ENCODE measurements at places on chromosomes 7 and 10. TPM values are rescaled to one million over a fixed set of nuclear protein-coding genes. Genes with fewer than 3 reads are reported as not detected.

DNA sequence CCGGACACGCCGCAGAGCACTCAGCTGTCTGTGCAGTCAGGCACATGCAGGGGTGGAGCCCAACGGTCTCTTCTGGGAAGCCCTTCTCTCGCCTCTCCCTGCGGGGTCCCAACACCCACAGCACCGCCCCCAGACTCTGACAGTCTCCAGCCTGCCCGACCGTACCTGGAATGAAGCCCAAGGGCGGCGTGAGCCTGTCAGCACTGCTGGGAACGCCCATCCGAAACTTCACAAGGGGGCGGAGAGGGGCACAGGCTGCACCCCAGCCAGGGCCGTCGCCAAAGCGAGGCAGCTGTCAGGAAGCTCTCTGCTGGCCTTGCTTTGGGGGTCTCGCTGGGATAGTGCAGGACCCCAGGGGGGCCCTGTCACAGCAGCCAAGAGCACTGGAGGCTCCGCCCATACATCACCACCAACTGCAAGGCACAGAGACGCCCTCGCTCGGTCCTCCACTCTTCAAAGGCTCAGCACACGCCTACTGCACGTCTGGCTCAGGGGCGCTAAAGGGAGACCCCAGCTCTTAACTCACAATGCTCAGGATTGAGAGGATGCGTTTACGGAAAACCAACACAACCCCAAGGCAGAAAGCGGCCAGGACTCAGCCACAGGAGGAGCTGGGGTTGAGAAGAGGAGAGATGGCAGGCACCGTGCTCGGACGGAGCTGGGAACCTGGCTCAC, 30.9 kb downstream of the MAD1L1 start:
- peaks cover 38% of the 10 kb centered on the region for H3K36me3 ChIP-seq
- H3K4me3 ChIP-seq = no peak overlapping the region
- no peaks in the 10 kb centered on the region for H3K4me1 ChIP-seq
- no peak overlapping the region for H3K27ac ChIP-seq

- no peak overlapping the region for H3K4me3 ChIP-seq
- H3K36me3 ChIP-seq = no peaks in the 10 kb centered on the region
- no peaks in the 10 kb centered on the region for H3K27me3 ChIP-seq
- no peaks in the 10 kb centered on the region for H3K4me1 ChIP-seq
- DNase-seq = no peak
Measured at GRCh38 chr7:131921016-131921415, 364.6 kb upstream of the PODXL start.

DNA sequence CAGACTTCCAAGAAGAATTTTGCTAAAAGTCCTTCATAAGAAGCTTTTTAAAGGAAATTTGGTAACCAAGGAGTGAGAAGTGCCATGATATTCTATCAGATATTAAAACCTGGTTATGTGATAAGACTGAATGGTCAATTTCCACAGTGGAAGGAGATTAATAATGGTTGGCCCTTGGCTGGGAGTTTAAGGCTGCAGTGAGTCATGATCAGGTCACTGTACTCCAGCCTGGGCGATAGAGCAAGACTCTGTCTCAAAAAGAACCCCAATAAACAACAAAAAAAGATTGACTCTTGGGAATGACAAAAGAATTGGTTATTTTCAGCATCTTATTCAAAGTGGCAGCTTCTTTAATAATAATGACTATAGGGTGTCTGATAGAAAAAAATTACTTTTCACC, 37.2 kb downstream of the EXOC4 start:
- no peak for DNase-seq
- H3K27ac ChIP-seq = no peak overlapping the region
- no peak overlapping the region for H3K4me3 ChIP-seq
- peaks cover 19% of the 10 kb centered on the region for H3K36me3 ChIP-seq
- no peaks in the 10 kb centered on the region for H3K4me1 ChIP-seq

DNA sequence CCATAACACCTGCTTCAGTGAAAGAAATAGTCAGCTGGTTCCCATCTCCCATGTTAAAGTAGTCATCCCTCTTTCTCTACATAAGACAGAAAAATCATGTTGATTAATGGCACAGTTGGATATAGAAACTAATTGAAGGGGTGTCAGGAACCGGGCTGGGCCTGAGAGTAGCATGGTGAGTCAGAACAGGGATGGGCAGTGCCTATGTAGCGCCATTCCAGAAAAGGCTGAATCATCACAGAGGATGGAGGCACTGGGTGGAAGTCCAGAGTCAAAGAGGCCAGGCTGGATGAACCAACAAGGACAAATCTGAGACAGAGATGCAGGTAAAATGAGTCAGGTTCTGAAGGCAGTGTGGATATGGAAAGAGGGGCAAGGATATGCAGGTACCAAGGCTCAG, 201.2 kb downstream of the LHFPL3 start:
- H3K4me1 ChIP-seq = no peaks in the 10 kb centered on the region
- no peak overlapping the region for H3K27ac ChIP-seq
- DNase-seq = no peak
- no peaks in the 10 kb centered on the region for H3K27me3 ChIP-seq
- H3K4me3 ChIP-seq = no peak overlapping the region
- no peaks in the 10 kb centered on the region for H3K36me3 ChIP-seq

DNA sequence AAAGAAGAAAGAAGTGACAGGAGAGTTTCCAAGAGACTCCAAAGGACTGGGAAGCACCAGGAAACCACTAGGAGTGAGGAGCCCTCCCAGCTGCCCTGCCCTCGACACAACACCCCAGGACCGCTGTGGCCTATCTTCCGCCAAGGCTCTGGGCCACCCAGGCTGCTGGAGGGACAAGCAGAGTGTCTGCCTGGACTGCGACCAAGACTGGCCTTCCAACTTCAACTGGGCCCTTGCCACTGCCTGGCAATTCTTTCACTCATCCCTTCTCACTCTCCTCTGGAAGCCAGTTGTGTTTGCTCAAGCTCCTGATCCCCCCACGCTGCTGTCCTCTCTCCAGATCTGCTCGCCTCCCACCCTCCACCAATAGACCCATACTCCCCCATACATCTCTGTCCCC, 10.2 kb downstream of the KIAA1549 start:
- H3K27me3 ChIP-seq = no peaks in the 10 kb centered on the region
- no peaks in the 10 kb centered on the region for H3K36me3 ChIP-seq
- DNase-seq = no peak
- H3K4me1 ChIP-seq = no peaks in the 10 kb centered on the region

DNA sequence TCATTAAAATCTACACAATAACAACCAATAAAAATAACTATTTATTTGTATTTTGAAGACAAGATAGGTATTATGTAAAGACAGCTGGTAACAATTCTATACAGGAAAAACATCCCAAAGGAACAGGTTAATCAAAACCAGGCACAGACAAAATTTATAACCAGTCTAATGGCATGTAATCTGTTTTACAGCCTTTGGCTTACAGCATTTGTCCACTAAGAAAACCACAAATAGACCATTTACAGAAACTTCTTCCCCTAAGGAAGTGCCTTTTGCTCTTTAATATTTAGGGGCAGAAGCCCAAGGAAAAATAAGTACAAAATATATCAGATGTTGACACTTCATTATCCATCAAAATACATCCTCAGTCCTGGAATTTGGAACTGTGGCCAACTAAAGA, 65.0 kb downstream of the SVIL start:
- no peaks in the 10 kb centered on the region for H3K4me1 ChIP-seq
- no peaks in the 10 kb centered on the region for H3K36me3 ChIP-seq
- no peak overlapping the region for H3K27ac ChIP-seq

- H3K27ac ChIP-seq = no peak overlapping the region
- no peak overlapping the region for H3K4me3 ChIP-seq
- DNase-seq = no peak
Measured at GRCh38 chr7:25196132-25196896, 32.0 kb downstream of the NPVF start.

DNA sequence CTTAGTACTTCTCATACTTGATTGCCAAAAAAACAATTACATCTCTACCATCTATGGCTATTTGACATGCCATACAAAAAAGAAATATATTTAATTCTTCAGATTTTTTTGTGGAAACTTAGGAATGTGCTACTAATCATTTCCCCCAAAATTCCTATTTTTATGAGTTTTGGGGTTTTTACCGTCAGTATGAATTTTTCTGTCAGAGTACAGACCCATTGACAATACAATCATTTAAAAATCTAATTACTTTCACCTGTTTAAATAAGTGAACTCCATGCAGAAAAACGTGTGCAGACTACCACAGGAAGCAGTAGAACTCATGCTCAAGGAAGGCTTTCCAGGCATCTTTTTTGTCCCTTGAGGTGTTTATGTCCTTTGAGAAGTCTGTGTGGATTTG, 48.8 kb upstream of the FOXP2 start:
- DNase-seq = no peak
- H3K4me3 ChIP-seq = no peak overlapping the region
- H3K4me1 ChIP-seq = no peaks in the 10 kb centered on the region
- no peaks in the 10 kb centered on the region for H3K27me3 ChIP-seq

GRCh38 chr7:45646207-45646821, 72.1 kb downstream of the ADCY1 start:
- H3K4me1 ChIP-seq = peaks cover 7% of the 10 kb centered on the region
- H3K4me3 ChIP-seq = no peak overlapping the region
- H3K27ac ChIP-seq = no peak overlapping the region
- DNase-seq = no peak

- peak overlapping the region; percentile 86 for H3K27ac ChIP-seq
- no peaks in the 10 kb centered on the region for H3K27me3 ChIP-seq
- H3K4me1 ChIP-seq = peaks cover 51% of the 10 kb centered on the region
- H3K4me3 ChIP-seq = peak overlapping the region; percentile 30
- DNase-seq = no peak
- no peaks in the 10 kb centered on the region for H3K36me3 ChIP-seq
Measured at GRCh38 chr10:31708046-31708445, 220.6 kb downstream of the ARHGAP12 start.

- no peak overlapping the region for H3K27ac ChIP-seq
- H3K27me3 ChIP-seq = no peaks in the 10 kb centered on the region
- peaks cover 85% of the 10 kb centered on the region for H3K36me3 ChIP-seq
- DNase-seq = no peak
- no peaks in the 10 kb centered on the region for H3K4me1 ChIP-seq
Measured at GRCh38 chr7:135185471-135186260, 15.2 kb upstream of the CYREN start.

DNA sequence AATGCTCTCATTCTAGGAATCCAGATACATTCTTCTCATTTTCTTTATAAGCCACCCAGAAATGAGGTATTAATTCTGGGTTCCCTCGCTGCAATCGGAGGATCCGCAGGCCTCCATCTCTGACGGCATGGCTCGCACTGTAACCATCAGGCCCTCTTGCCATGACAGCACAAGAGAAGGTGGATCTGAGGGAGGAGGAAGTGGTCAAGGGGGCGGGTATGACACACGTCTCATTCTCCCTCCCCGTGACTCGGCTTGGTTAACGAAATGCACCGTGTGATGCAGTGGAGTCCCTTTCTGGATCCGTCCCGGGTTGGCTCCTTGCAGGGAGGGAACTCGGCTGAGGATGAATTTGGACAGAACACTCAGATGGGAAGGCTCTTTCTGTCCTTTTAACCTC, 280.2 kb downstream of the TCERG1L start:
- H3K4me3 ChIP-seq = no peak overlapping the region
- H3K36me3 ChIP-seq = no peaks in the 10 kb centered on the region
- DNase-seq = no peak
- no peaks in the 10 kb centered on the region for H3K4me1 ChIP-seq
- no peak overlapping the region for H3K27ac ChIP-seq
- H3K27me3 ChIP-seq = peaks cover 3% of the 10 kb centered on the region

DNA sequence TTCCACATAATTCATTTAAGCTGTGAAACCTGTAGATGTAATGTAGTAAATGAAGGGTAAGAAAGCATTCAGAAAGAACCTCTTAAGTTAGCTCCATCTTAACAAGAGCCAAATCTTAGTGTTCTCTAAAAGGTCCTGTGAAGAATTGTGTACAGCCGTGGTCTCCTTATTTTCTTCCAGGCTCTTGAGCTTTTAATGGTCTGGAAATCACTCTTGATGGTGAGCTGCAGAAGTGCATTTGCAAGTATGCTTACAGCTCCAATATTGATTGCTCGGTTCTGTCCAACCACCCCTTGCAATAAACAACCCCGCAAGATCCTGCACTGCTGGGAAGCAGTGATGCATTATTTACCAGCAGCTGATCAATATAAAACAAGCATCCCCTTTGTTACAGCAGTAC, 690.8 kb upstream of the FZD8 start:
- H3K4me3 ChIP-seq = no peak overlapping the region
- H3K4me1 ChIP-seq = no peaks in the 10 kb centered on the region

- H3K27me3 ChIP-seq = no peaks in the 10 kb centered on the region
- peak; percentile 52 for DNase-seq
- H3K27ac ChIP-seq = no peak overlapping the region
- H3K4me1 ChIP-seq = no peaks in the 10 kb centered on the region
Measured at GRCh38 chr10:26334932-26335573, 103.1 kb upstream of the APBB1IP start.

DNA sequence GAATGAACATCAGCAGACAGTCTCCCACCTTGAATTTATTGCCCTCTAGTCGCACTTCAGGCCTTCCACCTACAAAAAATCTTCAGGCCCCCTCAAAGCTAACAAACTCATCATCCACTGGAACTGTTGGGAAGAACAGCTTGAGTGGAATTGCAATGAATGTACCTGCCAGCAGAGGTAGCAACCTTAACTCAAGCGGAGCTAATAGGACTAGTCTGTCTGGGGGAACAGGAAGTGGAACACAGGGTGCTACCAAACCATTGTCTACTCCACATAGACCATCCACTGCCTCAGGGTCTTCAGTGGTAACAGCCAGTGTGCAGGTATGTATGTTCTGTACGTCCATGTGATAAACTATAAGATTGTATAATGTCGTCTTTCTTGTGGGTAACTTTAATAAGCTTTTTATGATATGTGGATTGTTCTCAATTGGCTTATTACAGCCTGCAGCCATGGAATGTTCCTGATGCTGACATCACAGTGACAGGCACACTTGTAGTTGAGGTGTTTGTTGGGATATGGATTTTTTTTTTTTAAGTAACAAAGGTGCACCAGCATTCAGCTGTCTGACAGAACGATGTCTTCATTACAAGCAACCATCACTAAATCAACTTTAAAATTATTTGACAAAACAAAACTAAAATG, 53.3 kb downstream of the UBN2 start:
- DNase-seq = no peak
- H3K4me1 ChIP-seq = no peaks in the 10 kb centered on the region
- H3K27ac ChIP-seq = no peak overlapping the region
- no peak overlapping the region for H3K4me3 ChIP-seq

DNA sequence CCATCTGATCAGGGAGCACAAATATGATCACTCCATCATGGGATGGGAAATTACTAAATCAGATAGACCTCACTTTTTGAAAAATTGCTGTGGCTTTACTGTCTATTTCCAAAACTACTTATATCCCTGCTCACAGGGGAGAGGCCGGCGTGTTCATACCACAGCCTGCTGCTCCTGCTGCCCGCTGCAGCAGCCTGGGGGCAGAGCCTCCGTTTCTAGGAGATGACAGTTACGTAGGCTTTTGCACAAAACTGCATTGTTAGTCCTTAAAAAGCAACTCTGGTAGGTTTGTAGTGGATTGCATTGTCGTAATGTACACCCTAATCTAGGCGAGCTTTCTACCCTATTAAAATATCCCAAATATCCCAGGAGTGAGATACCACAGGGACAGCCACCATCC, 203.7 kb downstream of the EBF3 start:
- no peak overlapping the region for H3K27ac ChIP-seq
- no peaks in the 10 kb centered on the region for H3K27me3 ChIP-seq
- DNase-seq = peak; percentile 27
- no peaks in the 10 kb centered on the region for H3K4me1 ChIP-seq
- no peak overlapping the region for H3K4me3 ChIP-seq
- peaks cover 6% of the 10 kb centered on the region for H3K36me3 ChIP-seq

The SYCE1 gene
- 0.74 TPM for total RNA-seq

The HMX3 gene
- not detected for total RNA-seq

The SLC25A28 gene
- total RNA-seq = 50.1 TPM

The TRIL gene
- 6.4 TPM for total RNA-seq

The SRRT gene
- 105 TPM for total RNA-seq

The OAT gene
- total RNA-seq = 54.2 TPM

The LIPJ gene
- 0.09 TPM for total RNA-seq

The ELFN1 gene
- 1.4 TPM for total RNA-seq

The NUTM2A gene
- total RNA-seq = 2.3 TPM

The BTBD16 gene
- 0.62 TPM for total RNA-seq

Measured in lower lobe of right lung (tissue), 2 donors.